Epithelial cell of alveolus of lung (primary cell): ENCODE measurements at places on chromosomes 4 and X. TPM values are rescaled to one million over a fixed set of nuclear protein-coding genes. Genes with fewer than 3 reads are reported as not detected.

Gene TRIM61
- 2.5 and 2.7 TPM in 2 replicates for total RNA-seq

Gene NPFFR2
- not detected in 2 replicates for total RNA-seq

Gene CT45A1
- not detected in 2 replicates for total RNA-seq

Gene IBSP
- total RNA-seq: not detected in 2 replicates

Gene USP51
- total RNA-seq: 0.65 and 1.1 TPM in 2 replicates

Gene MTNR1A
- 0.48 TPM in 1 of 2 replicates, not detected in the other for total RNA-seq
